ENCODE measurements at places on chromosomes 7 and 10.

- no peak for DNase-seq
Measured at GRCh38 chr10:66822801-66823200, 103.0 kb upstream of the LRRTM3 start.

DNA sequence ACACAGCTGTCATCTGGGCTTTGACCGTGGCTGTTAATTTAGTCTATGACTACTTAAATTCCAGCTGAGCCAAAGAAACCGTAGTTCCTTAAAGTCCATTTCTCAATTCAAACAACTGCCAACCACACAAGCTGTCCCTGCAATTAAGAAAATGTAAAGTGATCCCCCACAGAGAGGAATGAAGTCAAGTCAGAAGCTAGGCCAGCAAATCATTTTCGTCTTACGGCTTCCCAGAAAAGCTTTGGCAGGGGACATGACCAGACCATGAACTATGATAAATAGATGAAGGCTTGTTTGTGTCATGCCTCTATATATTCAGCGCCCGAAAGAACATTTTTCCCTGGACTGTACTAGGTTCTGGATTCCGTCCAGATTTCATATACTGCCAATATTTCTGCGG is 54.6 kb downstream of the HACD1 start:
- DNase-seq: no peak

DNA sequence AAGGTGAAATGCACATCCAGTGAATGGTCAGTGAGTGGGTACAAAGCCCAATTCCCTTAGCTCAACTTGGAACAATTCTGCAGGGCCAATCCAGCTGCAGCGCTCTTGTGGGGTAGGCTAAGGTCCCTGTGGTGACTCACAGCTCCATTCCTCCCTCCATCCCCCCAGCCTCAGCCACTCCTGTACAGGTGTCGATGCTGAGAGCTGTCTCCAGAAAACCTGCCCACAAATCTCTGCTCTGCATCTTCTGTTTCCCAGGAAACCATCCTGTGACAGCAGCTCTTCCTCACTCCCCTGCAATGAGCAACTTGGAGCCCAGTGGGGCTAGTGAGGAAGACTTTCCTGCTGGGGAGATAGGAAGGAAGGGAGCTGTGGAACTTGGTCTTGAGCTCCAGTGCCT is 244.7 kb upstream of the GPR26 start:
- DNase-seq: no peak

GRCh38 chr7:76383089-76383944 is 24.5 kb upstream of the YWHAG start:
- DNase-seq: no peak

DNA sequence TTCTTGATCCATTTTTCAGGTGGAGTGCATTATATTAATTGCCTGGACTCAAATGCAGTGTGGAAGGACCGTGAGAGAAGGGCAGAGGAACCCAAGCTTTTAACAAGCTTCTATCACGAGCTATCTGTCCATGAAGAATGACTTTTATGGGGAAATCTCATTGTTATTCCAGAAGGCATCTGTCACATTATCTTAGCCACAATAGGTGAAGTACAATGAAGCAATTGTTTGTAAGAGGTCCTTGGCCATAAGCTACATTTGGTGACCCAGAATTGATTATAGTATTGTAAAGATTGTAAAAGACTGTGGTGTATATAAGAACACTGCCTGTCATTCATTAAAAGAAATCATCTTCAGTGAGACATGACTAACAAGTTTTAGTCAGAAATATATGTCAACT is 58.6 kb upstream of the RELN start:
- DNase-seq: no peak

DNA sequence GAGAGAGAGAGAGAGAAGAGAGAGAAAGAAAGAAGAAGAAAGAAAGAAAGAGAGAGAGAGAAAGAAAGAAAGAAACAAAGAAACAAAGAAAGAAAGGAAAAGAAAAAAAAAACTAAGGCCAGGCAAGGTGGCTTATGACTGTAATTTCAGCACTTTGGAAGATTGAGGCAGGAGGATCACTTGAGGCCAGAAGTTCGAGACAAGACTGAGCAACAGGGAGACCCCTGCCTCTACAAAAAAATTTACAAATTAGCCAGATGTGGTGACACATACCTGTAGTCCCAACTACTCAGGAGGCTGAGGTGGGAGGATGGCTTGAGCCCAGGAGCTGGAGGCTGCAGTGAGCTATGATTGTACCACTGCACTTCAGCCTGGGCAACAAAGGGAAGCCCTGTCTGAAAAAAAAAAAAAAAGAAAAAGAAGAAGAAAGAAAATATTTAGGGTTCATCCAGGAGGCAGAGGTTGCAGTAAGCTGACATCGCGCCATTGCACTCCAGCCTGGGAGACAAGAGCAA is 2.8 kb downstream of the SERPINE1 start:
- DNase-seq: no peak

DNA sequence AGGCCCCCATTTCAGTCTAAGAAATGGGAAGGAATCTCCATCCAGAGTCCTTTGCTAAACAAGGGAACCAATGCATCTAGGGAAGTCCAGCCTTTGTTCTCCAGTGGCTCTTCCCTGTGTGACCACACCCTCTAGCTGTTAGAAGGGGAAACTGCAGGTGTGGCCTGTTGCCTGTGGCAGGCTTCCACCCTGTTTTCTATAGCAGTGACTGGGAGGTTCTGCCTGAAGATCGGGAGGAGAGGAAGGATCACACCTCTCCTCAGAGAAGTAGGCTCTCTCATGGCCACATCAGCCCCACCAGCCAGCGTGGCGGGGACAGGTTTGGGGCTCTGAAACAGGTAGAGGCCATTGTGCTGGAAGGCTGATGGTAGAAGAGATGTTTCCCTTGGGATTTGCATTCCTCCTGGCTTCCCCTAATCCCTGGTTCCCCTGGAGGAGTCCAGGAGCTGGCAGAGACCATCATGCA is 47.7 kb upstream of the TRIM8 start:
- DNase-seq: peak; percentile 42

GRCh38 chr7:80279760-80280159 is 145.1 kb downstream of the GNAI1 start:
- no peak for DNase-seq

DNA sequence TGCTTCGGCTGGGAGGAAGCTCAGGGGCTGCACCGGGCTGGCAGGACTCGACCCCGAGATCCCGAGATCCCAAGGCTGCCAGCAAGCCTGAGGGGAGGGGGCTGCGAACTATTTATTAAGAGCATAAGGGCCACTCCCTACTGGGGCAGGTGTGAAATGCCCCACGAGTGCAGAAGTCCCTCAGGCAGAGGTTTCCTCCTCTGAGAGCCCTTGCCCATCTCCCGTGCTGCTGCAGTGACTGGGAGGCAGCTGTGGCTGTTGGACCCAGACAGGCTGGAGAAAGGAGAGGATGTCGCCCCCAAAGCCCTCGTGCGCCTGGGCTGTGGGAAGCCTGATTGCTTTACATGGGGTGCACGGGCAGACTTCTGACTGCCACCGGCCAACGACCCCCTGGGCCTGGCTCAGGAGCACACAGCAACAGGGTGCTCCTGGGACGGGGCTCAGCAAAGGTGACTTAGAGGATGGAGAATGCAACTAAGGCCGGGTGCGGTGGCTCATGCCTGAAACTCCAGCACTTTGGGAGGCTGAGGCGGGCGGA is 39.8 kb downstream of the RGS10 start:
- DNase-seq: no peak

GRCh38 chr7:157889480-157889879 is 552.7 kb downstream of the DNAJB6 start:
- DNase-seq: no peak

DNA sequence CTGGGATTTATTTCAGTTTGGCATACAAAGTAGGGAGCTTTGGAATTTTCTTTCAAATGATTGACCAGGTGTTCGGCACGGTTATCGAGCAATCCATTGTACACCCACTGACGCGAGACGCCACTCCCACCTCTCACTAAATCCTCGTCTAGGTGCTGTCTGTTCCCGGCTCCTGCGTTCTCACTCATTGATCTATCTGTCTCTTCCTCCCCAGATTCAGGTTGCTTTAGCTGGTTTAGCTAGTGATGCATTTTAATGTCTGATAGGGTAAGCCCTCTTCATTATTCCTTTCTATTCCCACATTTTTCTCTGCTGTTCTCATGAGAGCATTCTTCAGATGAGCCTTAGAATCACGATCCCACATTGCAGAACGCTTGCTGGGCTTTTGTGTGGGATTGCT is 91.7 kb downstream of the ELFN1 start:
- DNase-seq: no peak

DNA sequence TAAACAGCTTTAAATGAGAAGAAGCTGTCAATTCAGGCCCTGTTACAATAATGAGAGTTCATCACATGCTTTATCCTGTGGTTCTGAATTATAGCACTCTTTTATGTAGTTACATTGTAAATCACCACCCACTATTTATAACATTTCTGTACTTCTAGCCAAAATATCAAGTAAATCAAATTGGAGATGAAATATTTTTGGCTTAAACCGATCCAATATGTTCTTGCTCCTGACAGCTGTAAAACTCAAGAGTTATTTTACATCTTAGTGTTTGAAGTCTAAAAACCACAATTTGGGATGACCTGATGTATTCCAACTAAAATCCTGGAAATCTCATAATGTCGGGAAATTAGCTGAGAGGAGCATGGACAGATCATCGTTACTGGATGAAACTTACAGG is 371.2 kb upstream of the LRRN3 start:
- DNase-seq: no peak

DNA sequence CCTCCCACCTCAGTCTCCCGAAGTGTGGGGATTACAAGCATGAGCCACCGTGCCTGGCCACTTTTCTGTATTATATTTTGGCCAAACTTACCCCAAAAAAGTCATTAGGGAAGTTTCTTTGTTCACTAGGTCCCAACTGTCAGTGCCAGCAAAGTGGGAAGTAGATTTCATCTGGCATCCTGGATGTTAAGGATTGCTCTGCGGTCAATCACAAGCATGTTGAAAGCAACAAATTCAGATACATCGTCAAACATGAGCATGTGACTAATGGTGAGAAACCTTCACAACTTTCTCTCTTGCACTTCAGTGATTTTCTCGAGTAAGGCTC is 14.3 kb upstream of the LRRC17 start:
- DNase-seq: no peak

- DNase-seq: no peak
Measured at GRCh38 chr7:18481776-18482175, 13.8 kb upstream of the HDAC9 start.

GRCh38 chr7:22219036-22219435 is 137.9 kb downstream of the RAPGEF5 start:
- no peak for DNase-seq

GRCh38 chr10:103572347-103573204 is 79.1 kb downstream of the NEURL1 start:
- no peak for DNase-seq

GRCh38 chr10:11163780-11164550 is 146.3 kb downstream of the CELF2 start:
- DNase-seq: no peak

- no peak for DNase-seq
Measured at GRCh38 chr10:91885362-91886079, 23.8 kb downstream of the FGFBP3 start.

DNA sequence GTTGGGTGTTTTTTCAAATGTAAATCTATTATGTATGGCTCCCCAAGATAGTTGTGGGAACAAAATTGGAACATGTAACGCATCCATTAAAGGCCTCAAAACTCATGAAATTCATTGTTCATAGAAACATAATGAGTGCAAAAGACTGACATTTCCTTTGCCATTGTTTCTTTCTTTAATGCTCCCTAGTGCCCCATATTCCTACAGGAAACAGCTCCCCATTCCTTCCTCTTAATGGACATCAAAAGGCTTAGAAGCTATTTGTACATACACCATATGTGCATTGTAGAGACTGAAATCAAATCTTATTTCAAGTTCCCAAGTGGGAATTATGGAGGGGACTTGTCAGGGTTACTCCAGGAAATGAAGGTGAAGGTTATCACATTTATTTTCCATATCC is 139.1 kb downstream of the AHR start:
- DNase-seq: no peak

GRCh38 chr7:28698840-28699239 is 259.3 kb downstream of the TRIL start:
- DNase-seq: no peak

DNA sequence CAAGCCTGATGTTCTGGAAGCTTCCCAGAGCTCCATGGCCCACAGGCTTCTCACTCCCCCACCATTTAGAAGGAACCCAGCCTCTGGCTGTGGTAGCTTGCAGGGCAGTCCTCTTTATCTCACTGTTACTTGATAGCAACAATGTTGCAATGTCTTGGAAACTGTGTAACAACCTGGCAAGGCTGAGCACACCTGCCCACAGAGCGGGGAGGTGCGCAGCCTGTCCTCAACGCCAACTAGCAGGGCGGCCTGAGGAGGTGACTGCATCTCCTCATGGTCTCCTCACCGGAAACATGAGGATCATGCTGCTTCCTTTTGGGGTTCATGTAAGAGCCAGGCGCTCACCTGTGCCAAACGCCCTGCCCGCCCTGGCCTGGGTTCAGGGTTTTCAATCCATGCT is 43.7 kb upstream of the INSIG1 start:
- DNase-seq: no peak

- no peak for DNase-seq
Measured at GRCh38 chr7:107394276-107394675, 75.6 kb upstream of the GPR22 start.
